Nephron progenitor cell (in vitro differentiated cells): ENCODE measurements at places on chromosomes 16 and 17.
A peak's percentile ranks its signal among the peaks of the same experiment; 100 is the strongest.

- DNase-seq, result no peak
Measured at GRCh38 chr16:21646721-21647561, 5.5 kb downstream of the IGSF6 start.

- no peak for DNase-seq
Measured at GRCh38 chr16:19481296-19481695, 40.6 kb downstream of the GDE1 start.

GRCh38 chr17:40921026-40921425 is 16.4 kb downstream of the KRT23 start:
- no peak for DNase-seq

DNA sequence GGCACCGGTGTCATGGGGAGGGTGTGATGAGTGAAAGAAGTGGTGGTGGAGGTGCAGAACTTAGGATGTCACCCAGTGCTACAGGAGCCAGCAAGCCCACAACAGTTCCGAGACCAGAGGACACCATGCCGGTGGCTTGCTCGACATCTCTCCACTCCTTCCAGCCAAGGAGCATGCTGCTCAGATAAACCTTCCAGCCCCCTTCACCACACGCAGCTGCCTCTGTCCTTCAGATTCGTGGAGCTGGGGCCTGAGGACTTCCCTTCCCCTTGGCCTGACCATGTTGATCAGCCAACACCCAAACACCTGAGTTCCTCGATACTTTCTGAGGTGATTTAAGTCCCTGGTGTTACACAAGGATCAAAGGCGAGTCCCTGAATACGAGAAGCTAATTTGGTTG is 188.8 kb upstream of the FOXF1 start:
- DNase-seq, result no peak

DNA sequence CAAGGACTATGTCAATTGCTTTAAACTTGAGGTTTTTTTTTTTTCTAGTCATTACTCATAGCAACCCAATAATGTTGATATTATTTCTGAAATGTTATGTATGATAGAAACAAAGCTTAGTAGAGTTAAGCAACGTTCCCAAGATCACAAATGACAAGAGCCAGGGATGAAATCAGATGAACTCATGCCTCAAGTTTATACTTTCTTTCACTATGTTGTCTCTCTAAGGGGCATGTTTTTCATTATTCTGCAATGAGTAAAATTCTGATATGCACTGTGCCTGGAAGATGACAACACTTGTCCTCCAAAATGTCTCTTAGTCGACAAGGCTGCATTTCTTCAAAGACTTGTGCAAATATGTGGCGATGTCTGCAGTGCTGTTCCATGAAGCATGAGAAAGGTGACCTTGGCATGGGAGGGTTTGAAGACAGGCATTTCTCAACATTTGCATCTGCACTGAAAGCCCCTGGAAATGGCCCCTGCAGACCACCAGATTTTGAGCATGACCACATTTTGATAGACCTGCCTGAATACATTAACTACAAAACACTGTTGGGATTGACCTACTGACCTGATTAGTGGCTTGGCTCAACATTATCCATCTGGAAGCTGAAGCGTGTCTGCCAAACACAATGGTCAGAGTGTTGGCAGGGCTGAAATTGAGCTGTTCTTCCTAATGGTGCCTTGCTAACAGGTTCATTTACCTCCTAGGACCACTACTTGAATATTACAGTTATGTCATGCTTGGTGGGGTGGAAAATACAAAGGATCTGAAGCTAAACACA is 1027.5 kb downstream of the CDH11 start:
- no peak for DNase-seq

DNA sequence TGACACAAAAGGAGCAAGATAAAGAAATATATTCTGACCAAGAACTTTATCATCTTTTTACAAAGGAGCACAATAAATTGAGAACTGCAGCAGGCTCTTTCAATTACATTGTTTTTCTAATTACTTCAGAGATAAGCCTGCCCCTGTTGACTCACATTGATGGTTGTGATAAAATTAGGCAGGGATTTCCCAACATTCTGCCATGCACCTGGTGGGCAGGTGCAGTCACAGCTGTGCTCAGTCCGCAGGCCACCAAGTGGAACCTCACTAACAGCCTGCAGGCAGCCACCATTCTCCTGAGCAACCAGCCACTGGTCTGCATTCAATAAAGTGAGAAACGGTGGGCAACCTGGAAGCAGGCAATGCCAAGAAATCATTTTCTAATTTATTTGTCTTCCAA is 5.1 kb downstream of the FANCA start:
- no peak for DNase-seq

DNA sequence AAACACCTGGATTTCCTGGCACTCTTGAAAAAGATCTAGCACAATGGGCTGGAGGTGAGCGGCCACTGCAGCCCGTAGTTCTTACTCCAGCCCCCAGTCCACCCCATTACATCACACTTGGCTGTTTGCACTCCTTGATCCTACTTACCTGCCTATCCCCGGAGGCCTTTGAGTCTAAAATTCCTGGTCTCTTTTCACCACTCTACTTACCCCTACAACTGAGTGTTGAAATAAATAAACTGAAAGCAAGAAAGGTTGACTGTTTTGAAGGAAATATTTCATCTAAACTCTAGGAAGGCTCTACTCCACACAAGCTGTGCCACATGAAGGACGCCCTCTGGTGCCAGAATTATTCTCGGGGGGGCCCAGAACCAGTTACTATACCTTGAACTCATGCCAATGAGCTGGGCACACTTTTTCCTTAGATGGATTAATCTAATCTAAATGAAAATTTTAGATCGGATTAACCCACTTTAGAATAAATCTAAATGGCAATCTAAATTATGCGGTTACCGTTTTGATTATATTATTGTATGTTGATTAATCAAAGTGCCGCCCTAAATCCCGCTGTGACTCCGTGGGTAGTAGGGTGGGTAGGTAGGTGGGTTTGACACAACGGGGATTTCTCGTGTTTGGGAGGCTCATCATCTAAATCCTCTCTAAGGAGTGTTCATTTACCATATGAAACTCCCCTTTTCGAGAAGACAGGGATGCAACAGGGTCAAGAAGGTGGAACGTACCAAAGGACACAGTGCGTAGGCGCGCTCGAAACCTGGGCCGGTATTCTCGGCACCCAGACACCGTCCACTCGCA is 651 bp upstream of the EIF1 start:
- DNase-seq, result no peak

GRCh38 chr17:49694847-49695697 is 12.7 kb downstream of the SLC35B1 start:
- DNase-seq, result peak; percentile 76

GRCh38 chr17:79777120-79777893 is 641 bp upstream of the CBX2 start:
- DNase-seq, result peak; percentile 68

GRCh38 chr16:69514356-69514755 is 51.4 kb upstream of the NFAT5 start:
- no peak for DNase-seq

GRCh38 chr17:15406081-15406480 is 61.3 kb downstream of the CDRT4 start:
- no peak for DNase-seq

- DNase-seq, result no peak
Measured at GRCh38 chr17:40558890-40559563, 6.2 kb downstream of the CCR7 start.

- DNase-seq, result no peak
Measured at GRCh38 chr17:56801459-56802178, 32.1 kb downstream of the C17orf67 start.

DNA sequence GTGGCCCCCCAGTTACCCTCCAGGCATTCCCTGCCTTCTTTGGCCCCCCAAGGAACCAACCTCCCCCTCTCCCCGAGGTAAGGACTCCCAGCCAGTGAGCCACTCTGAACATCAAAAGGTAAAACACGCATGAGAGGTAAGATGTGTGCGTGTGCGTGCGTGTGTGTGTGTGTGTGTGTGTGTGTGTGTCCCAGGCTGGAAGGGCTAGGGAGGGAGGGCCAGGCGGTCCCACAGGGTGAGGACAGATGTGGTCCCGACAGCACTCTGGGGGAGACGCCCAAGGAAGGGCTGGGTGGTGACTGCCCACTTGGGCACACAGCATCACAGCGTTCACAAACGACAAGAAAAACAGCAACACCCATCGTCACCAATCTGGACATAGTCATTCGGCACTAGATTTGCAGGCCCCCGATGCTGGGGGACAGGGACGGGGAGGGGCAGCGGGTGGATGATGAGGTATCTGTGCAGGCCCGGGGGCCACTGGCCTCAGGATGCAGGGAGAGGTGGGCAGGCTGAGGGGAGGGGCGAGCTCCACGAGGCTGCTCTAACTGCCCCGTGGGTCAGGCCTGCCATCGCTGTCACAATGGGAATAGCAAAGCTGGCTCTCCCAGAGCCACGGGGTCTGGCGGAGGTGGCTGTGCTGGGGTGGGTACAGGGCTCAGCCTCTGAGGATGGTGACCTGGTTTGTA is 16.3 kb downstream of the MNT start:
- DNase-seq, result no peak

DNA sequence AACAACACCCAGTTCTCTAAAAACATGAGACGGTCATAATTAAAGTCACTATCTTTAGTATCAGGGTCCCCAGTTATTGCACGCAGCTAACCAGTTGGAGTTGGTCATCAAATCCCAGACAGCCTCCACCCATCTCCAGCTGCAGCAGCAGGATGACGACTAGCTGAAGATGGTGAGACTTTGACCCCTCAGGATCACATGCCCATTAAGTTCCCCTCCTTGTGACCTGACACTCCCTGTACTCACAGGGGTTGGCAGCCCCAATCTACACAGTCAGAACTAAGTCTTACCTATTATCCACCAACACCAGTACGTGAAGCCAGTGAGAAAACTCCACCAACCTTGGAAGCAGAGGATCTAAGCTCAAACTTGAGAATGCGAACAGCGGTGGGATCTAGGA is 37.7 kb upstream of the IRX5 start:
- DNase-seq, result no peak

GRCh38 chr16:30417529-30418349 is 10.3 kb downstream of the ZNF771 start:
- peak; percentile 86 for DNase-seq

GRCh38 chr17:37567538-37567937 is 41.7 kb downstream of the SYNRG start:
- no peak for DNase-seq

DNA sequence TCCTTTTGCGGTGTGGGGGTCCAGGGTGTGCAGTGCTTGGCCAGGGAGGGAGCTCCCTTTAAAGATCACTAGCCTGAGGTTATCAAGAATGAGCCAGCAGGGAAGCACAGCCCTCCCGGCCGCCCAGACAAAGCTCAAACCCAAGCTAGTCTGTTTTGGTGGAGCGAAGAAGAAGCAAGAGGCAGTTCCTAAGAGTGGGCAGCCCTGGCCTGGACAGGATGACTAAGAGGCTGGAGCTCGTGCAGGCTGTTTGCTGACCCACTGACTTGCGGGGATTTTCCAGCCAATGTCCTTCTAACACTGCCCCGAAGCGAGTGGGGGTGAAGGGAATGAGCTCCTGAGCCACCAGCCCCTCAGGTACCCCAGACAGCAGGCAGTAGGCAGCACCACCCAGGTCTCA is 134.4 kb downstream of the COPRS start:
- DNase-seq, result no peak

GRCh38 chr16:69055008-69055407 is 50.4 kb upstream of the HAS3 start:
- DNase-seq, result no peak

- no peak for DNase-seq
Measured at GRCh38 chr16:78108451-78108850, 9.0 kb downstream of the WWOX start.
